ENCODE measurements at places on chromosomes 12 and 14.

DNA sequence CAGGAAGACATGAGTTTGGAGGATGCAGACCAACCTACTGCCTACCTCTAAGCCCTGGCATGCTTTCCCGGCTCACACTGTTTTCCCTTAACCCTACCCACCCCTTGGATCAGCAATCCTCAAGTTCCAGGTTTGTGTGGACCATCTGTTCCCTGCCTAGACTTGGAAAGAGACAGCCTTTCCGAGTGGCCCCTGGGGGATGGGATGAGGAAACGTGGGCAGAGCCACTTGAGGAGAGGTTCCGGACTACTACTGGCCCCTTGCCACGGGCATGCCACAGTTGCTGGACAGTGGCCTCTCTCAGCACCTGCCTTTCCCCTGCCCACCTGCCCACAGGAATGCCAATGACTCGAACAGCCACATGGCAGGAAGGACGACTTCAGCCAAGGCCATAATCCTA, 135.9 kb downstream of the SLC15A4 start:
- no peak for DNase-seq

DNA sequence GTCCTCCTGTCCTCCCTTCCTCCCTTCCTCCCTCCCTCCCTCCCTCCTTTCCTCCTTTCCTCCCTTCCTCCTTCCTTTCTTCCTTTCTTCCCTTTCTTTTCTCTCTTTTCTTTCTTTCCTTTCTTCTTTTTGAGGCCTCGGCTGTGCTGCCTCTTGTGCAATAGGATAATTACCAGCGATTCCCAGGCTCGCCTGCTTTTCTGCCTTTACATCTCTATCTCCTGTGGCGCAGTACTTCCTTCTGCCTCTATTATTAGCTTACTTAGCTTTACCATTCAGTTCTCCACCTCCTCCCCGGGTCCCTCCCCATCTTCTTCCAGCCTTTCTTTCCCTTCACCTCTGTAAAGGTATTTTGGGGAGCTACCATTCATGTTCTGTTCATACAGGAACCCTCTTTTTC, 19.9 kb downstream of the ETV6 start:
- no peak for DNase-seq

DNA sequence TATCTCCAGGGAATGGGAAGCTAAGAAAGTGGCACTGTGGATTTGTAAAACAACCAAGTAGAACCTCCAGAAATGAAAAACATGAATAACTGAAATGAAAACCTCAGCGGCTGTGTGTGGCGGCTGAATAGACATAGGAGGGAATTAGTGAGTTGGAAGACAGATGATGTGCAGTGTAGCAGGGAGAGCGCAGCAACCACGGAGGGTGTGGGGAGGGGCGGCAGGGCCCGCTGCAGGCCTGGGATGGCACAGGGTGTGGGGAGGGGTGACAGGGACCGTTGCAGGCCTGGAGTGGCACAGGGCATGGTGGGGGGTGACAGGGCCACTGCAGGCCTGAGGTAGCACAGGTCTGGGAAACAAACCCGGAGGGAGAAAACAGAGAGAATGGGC, 51.1 kb downstream of the BEGAIN start:
- DNase-seq = peak; percentile 18

- DNase-seq = no peak
Observed at GRCh38 chr14:77657280-77657679, 40.8 kb upstream of the SPTLC2 start.

DNA sequence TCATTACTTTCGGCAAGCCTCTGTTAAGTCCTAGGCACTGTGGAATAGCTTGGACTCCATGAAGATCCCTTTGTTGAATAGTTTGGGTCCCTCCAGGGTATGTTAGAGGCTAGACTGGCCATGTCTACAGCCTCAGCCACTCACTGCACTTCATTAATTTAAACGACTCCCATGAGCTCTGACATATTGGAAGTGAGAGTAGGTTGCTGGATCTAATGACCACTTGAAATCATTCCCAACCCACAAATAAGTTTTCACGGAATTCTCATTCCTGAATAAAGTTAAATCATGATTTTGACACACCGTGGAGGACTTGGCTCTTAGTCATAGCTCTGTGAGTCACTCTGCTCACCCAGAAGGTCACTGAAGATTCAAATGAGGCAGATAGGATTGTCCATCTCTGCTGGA, 21.4 kb upstream of the APPL2 start:
- no peak for DNase-seq

DNA sequence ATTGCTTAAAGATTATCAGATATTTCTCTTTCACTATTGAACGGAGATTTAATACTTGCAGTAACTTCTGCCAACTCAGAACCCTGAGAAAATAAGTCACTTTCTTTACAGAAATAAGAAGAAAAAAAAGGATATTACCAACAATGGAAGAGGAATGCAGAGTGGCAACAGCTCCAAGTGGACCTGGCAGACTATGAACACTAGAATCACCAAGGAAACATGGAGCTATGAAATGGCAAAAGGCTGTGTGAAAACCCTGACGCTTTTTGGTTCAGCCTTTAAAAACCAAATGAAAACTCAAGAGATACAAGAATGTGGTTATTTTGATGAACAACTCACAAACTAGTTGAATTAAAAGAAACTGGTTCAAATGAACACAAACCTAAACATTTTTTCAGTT, 17.7 kb downstream of the DTD2 start:
- no peak for DNase-seq

DNA sequence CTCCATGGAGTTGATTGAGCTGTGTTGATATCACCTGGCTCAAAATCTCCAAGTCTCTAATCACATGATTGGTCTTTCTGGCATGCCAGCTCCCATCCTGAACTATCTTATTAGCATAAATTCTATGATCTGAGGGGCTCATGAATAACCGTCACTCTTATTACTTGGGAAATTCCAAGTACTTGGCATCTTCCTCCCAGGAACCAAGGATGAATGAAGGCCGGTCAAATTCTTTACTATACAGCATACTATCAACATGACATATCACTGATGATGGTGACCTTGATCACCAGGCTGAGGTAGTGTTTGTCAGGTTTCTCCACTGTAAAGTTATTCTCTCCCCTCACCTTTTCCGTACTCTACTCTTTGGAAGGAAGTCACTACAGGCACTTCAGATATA, 16.4 kb upstream of the NUBPL start:
- DNase-seq = no peak

GRCh38 chr12:78036874-78037273, 206.2 kb downstream of the NAV3 start:
- no peak for DNase-seq

DNA sequence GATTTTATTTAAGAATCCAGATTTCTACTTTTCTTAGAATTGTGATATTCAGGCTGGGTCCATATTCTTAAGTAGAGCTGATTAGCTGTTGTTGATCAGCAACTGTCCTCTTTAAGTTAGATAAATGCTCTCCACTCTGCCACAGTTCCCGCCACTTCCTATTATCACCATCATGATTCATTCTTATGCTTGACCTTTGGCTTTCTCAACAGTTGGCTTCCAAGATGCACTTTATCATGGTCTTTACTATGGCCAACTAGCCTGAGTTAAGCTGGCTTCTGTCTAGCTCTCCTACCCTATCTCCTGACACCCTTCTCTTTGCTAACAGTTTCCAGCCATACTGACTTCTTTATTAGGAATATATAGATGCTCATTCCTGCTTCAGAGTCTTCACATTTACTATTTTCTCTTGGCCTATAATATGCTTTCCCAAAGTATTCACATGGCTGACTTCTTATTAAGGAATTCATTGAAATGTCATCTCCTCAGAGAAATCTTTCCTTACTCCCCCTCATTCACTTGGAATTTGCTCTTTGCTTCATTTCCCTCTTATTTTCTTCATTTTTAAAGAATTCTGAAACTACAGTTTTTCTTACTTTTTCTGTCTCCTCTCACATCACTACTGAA, 149.0 kb upstream of the IGF1 start:
- no peak for DNase-seq

DNA sequence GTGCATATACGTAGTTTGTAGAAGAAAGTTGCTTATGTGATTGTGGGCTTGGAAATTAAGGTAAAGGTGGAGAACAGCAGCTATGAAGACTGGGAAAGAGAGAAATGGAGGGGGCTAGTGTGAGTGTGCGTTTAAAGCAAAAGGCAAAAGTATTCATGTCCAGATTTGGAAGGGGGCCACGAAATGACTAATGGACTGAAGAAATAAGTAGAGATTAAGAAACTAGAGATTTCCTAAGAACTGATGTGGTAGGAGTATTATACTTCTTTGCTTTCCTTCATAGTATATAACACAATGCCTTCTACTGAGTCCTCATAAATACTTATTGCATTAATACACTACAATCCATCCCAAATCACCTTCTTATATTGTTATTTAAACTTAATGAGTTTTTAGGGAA, 298.6 kb upstream of the NOVA1 start:
- DNase-seq = no peak

DNA sequence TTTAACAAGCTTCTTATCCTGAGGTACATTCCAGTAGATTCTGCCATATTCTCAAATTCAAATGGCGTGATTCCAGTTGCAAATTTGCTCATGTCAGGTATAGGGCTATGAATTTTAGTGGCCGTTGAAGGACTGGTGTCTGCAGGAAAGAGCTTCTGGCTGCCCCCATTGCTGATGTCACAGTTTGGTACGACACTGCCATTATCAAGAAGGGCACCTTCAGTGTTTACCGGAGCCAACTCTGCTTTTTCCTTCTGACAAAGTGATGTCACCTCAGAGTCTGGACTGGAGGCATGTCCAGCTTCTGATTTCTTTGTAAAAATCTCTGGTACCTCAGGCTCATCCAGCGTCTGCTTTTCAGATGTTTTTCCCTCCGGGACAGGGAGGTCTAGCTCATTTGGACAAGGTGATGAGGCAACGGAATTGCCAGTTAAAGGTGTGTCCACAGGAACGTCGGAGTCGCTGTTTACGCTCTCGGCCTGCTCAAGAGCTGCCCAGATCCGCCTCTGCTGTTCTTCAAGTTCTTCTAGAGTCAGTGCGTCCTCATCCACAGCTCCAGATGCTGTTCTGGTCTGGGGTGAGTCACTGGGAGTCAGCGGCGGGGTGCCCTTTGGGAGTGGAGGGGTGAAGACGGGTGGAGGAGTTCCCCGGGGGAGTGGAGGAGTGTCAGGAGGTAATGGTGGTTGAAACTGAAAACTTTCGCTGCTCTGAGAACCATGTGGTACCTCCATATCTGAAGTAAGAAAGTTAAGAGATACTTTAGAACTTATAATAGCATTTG, 27.0 kb downstream of the ZCCHC8 start:
- DNase-seq = no peak

GRCh38 chr14:101351769-101352168, 209.5 kb upstream of the DIO3 start:
- DNase-seq = no peak

DNA sequence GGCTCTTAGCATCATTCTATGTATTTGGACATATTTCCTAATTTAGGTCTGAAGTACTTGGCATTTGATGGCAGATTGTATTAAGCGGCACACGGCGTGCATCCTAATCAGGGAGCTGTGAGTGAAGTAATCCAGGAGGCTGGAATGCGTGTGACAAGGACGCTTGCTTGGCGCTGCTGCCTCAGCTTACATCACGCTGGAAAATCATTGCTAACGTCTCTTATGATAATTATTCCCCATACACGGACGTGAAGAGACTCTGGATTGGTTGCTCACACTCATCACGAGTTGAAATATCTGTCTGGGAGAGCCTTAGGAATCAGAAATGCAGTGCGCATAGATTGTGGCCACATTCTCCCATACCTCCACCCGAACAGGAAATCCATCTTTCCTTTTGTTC, 85.3 kb downstream of the FBXW8 start:
- no peak for DNase-seq

DNA sequence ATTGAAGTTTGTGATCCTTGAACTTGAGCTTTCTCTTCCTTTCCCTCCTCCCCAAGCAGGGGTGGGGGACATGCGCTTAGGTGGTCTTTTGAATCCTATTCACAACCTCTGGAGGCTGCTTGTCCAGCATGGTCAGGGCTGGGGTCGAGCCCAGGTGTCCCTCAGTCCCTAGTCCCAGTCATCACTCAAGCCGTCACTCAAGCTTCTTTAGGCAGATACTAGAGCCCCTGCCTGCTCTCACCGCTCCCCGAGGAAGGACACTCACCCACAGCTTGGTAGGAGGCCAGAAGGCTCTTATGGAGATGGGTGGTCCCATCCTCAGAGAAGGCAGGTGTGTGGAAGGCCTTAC, 532 bp upstream of the C1RL start:
- DNase-seq = no peak

DNA sequence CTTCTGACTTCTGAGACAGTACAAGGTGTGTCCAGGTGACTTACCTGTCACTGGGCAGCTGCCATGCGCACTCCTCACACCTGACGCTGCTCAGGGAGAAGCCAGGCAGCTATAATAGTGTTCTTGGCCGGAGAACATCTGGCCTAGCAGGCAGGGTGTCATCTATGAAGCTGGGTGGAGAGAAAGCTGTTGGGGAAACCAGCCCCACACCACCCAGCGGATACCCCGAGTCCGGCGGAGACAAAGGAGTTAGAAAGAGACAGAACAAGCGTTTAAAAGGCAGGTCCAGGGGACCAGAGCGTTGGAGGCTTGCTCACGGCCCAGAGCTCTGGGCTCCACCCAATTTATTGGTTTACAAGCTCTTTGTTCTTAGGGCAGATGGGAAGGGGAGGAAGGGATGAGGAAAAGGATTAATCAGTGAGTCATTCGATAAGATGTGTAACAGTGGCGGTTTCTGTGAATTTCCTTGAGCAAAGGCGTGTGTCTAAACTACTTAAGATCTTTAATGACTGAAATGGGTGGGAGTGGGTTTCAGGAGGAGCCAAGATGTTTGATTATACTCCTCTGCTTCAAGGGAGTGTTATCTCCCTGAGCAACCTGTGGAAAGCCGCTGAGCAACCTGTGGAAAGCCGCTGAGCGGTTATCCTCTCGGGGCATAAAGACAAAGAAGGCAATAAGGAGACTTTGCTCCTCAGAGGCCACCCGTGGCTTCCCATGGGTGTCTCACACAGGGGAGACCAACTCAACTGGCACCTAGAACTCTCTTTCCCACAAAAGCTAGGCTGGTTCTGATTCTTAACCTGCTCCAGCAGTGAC, at the start of gene GALNT8:
Gene GALNT8 (plus strand): TSS at position 580 of the 816 bp plus-strand sequence. CDS start 278 bp downstream, outside the sequence.
- DNase-seq = no peak

DNA sequence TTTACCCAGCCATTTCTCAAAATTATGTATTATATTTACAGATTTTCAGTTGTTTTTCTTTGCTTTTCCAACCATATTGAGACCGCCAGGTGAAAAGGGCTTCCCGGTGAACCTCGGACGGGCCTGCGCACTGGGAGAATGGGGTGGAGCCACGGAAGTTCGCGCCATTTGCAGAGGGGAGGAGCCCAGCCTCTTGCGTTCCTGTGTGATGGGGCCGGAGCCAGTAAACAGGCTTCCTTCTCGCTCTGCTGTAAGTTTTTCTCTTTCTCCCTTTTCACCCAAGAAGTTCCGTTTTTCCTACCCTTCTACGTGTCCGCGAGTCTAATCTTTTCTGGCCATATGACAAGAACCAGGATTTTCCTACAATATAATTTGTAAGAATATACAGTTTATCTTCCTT, 1108.8 kb upstream of the SEL1L start:
- peak; percentile 44 for DNase-seq

DNA sequence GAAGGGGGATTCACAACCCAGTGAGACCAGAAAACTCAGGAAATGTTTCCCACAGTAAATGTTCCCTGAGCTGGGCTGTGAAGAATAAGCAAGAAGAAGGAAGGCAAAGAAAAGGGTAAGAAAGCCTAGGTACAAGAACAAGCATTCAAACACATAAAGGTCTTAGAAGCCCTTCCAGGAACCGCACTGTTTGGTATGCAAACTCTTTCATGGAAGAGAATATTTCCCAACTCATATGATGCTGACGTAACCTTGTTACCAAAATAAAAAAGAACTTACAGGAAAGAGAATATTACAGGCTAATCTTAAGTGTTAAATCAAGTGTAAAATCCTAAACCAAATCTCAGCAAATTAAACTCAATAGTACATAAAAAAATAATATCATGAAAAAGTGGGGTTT, 23.6 kb downstream of the MED6 start:
- DNase-seq = no peak

- no peak for DNase-seq
Observed at GRCh38 chr12:18595412-18595811, 142.4 kb downstream of the PLCZ1 start.
